ENCODE measurements at places on chromosomes 1 and 21.

DNA sequence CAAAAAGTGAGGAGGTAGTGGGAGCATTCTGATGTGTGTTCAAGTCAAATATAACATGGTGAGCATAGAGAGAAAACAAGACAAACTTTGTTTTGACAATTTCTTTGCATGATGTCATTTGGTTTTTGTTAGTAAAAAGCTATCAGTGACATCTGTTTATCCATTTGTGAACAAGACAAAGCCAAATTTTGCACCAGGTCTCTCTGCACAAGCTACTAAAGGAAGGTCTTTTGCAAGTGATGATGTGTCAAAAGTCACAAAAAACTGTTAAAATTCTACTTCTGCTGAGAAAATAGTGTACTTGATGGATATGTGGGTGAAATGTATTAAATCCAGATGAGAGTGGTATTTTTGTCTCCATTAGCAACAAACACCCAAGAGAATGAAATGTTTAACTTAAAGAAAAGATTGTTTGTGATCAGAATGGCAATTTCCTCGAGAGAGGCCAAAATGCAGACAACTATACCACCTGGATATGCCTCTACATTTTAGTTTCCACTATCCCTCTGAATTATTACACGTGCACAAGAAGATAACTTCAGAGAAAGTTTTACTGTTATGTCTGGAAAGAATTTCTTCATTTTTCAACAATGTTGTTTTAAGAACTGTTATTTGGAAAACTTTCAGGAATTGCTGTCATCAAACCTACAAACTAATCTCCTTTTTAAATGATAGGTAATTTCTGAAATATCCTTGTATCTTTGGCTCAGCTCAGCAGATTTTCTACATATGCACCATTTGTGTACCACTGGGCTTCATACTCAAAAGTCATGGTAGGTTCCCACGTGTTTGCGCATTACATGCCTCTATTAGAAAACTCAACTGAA, 807.4 kb upstream of the ADGRL2 start:
- DNase-seq = no peak

DNA sequence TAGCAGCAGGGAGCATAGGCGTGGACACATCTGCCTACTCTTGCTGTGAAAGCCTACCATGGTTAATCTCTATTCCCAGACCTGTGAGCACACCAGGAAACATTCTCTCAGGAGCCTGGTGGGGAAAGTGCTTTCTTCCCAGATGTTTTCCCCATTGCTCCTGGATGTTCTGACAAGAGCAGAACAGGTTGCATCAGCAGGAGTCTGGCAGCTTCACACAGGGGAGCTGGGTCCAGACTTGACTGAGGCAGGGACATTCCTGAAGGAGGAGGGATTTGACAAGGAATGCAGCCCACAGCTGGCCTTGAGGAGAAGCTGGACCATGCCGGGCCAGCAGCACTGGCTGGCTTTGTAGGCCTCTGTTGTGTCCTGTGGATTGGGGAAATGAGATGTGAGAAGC, 21.0 kb upstream of the ARTN start:
- DNase-seq = no peak

DNA sequence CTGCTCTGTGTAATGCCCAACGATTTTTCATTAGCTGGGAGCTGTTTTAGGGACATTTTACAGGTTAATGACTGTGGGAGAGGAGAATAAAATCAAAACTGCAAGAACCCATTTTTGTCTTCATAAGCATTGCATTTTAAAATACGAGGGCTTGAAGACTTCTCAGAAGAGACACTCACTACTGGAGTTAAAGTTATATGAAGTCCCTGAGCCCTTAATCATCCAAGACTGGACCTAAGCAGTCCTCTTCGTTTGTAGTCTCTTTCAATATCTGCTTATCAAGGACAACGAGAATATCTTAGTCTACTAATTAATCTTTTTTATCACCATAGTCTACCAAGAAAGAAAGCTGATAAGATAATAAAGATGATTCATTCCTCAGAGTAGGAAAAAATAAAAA, 176.9 kb upstream of the SGIP1 start:
- DNase-seq = no peak

DNA sequence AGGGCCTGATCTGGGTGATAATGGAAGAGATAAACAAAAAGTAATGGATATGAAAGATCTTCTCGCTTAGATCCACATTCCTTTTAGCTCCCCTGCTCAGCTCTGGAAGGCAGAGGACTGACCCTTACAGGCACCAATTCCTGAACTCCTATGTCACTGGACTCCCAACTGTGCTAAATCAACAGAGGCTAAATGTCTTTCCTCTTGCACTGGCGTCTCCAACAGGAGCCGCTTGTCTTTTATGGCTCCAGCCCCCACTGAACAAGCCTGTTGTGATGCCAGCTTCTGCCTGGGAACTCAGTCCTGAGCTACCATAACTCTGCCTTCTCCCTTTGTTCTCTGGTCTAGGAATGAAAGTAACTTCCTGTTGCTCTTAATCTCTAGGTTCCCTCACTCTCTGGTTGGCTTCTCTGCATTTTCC, 142.1 kb upstream of the COL11A1 start:
- peak; percentile 72 for DNase-seq

DNA sequence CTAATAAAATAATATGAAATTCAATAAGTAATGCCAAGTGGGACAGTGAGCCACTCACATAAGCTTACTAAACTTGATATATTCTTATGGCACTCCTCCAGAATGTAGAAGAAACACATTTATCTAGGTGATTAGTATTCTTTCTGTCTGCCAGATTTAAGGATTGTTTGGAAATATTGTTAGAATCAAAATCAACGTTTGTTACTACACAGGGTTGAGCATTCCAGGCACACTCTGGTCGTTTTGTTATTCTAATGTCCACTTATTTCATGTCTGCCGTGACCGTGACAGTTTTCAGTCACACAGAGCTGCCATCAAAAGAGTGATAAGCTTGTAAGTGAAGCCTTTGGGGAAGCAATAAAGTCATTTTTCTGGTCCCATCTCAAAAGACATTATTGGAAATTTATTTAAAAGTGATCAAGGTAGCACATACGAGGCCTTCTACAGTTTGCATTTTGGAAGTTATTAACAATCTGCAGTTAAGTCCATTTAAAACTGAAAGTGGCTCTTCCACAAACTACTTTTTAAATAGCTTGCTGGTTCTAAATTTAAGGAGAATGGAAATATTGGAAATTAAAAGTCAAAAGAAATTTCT, 38.0 kb downstream of the NFIA start:
- no peak for DNase-seq

DNA sequence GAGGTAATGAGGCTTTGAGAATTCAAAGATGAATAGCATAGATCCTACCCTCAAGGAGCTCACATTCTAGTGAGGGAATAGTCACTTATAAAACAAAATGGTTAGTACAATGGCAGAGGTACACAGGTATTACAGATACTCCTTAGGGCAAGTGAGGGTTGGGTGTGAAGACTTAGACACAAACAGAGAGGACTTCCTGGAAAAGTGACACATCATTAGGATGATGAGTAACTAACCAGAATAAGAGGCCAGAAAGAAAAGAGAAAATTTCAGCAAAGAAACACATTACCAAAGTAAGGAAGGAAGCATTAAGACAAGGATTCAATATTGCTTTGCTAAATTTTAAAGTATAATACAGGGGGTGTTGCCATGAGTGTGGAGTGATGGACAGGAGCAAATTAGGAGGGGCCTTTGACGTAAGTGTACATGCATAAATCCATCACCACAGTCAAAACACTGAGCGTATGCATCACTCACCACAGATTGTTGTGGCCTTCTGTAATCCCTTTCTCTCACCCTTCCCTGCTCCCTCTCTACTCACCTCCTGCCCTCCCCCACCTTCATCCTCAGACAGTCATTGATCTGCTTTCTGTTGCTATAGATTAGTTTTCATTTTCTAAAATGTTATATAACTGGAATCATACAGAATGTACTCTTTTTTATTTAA, 7.9 kb downstream of the CD53 start:
- no peak for DNase-seq

GRCh38 chr21:45830221-45830640, 151.3 kb upstream of the COL6A1 start:
- no peak for DNase-seq

- DNase-seq = no peak
Observed at GRCh38 chr1:110650609-110651008, 24.1 kb downstream of the KCNA3 start.

- DNase-seq = no peak
Observed at GRCh38 chr1:6180707-6181311, 688 bp upstream of the CHD5 start.

GRCh38 chr1:213166852-213167251, 115.8 kb downstream of the RPS6KC1 start:
- DNase-seq = no peak

GRCh38 chr1:219310181-219310728, 136.6 kb downstream of the LYPLAL1 start:
- no peak for DNase-seq

All from brain pericyte (primary cell).